Right cardiac atrium (tissue), 5 donors: ENCODE measurements at places on chromosomes 11 and 22. TPM values are rescaled to one million over a fixed set of nuclear protein-coding genes. Genes with fewer than 3 reads are reported as not detected.

GRCh38 chr11:73578592-73579185, 19.2 kb downstream of the FAM168A start:
- no peak for DNase-seq

- no peak for DNase-seq
These were observed 17.6 kb downstream of the OTOG start for GRCh38 chr11:17564687-17565042.

Gene TCN1
- not detected for total RNA-seq

GRCh38 chr22:31244046-31244942, 32.2 kb downstream of the LIMK2 start:
- no peak for DNase-seq

DNA sequence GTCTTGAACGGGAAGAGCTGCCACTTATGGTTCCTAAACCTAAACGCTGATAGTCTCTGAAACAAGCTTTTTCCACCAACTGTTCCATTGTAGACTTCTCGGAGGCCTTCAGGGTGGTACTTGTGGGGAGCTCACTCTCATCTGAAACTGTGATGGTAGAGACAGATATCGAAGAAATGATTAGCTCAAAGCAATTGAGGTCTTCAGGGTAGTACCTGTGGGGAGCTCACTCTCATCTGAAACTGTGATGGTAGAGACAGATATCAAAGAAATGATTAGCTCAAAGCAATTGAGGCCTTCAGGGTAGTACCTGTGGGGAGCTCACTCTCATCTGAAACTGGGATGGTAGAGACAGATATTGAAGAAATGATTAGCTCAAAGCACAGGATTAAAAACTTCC, 175.7 kb downstream of the SWAP70 start:
- DNase-seq = no peak

DNA sequence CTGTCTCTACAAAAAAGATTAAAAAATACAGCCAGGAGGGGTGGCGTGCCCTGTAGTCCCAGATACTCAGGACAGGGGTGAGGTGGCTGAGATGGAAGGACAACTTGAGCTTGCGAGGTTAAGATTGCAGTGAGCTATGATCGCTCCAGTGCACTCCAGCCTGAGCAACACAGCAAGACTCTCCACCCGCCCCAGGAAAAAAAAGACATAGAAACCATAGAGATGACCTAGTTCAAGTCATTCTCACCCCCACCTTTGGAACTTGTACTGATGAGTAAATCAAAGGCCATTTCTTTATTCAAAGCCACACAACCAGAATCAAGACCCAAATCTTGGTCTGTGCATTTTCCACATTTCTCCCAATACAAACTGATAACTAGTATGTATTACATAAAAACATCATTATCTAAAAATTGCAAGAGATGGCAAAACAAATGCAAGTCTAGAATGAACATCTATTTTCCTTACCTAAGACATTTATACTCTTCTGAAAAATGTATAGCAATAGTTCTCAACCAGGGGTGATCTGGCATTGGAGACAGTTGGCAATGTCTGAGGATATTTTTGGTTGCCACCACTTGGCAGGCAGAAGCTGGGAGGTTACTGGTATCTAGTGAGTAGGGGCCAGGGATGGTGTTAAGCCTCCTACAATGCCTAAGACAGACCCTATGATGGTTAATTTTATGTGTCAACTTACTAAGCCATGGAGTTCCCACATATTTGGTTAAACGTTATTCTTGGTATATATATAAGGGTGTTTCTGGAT, 34.6 kb downstream of the LGR4 start:
- no peak for DNase-seq

Gene GNG3
- total RNA-seq = not detected

Gene MB
- total RNA-seq = 7,621 TPM

Gene LRRC55
- 0.08 TPM for total RNA-seq

DNA sequence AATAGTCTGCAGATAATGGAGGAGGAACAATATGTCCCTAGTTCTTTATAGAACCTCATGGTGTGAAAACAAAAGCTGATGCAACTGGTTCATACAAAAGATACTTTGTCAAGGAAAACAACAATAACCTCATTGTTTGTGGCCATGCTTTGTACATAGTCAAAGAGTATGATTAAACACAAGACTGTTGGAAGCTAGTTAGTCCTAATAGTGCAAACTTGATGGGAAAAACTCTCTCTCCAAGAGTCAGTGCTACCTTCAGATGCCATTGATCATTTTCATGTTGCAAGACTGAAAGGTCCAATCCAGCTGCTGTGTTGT, 20.1 kb upstream of the PLAAT2 start:
- DNase-seq = no peak

- DNase-seq = no peak
These were observed 655.6 kb upstream of the CNTN5 start for GRCh38 chr11:98365190-98365589.

DNA sequence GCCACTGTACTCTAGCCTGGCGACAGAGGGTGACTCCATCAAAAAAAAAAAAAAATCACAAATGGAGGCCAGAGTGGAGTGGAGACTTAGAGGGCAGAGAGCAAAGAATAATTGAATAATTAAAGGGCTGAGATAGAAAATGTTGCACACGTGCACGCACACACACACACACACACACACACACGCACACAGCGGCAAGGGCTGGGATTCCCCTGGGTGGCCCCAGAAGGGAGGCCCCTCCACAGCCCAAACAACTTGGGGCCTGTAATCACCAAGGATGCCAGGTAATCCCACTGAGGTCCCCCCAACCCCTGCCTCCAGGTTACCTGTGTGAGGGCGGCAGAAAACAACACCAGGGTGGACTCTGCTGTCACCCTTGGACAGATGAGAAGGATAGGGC, 12.0 kb upstream of the DGKZ start:
- no peak for DNase-seq

DNA sequence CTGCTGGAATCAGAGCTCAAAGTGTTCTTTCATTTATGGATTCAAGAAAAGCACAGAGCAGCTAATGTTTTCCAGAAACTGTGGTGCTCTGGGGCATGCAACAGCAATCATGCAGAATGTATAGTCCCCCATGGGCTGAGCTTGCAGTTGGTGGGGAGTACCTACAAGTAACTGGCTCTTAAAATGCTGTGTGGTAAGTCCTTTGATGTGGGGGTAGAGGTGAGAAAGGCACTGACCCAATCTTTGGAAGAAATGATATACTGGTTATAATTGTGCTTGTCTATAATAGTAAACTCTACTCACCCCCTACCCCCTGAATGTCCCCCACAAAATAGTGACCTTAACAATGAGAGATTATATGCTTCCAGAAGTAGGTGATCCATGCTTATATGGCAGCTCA, 29.1 kb upstream of the CD44 start:
- DNase-seq = no peak

GRCh38 chr11:69814902-69815301, 4.3 kb downstream of the FGF3 start:
- no peak for DNase-seq

DNA sequence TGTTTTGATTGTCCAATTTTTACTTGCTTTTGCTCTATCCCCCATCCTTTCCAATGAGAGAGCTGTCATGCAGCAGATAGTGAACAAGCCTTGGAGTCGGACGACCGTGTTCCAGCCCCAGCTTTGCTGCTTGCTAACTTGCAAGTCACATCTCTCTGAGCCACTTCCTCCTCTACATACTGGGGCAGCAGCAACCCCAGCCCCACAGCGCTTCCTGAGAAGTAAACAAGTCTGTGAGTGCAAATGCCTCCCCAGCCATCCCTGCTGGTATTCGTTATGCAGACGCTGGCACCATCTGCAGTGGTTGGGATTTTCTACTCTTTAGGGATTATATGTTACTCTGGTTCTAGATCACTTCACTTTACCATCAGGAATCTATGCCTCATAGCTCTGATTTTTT, 35.0 kb downstream of the TPBGL start:
- peak; percentile 77 for DNase-seq

DNA sequence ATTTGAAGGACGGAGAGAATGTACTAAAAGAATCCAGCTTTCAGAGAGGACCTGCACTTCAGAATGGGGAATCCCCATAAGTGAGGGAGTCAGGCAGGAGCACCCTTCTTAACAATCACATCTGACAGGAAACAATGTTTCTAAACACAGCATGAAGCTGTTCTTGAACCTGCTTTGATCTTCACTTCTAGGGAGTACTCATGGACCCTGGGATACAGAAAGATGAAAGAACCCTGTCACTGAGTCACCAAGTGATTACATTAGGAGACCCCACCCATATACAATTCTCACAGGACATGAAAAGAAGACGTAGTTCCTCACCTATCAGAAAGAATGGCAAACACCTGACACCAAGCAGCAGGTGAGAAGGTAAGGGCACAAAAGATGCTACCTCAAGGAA, 296.9 kb upstream of the ZC3H12C start:
- no peak for DNase-seq

GRCh38 chr11:116312570-116313391, 460.0 kb downstream of the BUD13 start:
- DNase-seq = peak; percentile 94

DNA sequence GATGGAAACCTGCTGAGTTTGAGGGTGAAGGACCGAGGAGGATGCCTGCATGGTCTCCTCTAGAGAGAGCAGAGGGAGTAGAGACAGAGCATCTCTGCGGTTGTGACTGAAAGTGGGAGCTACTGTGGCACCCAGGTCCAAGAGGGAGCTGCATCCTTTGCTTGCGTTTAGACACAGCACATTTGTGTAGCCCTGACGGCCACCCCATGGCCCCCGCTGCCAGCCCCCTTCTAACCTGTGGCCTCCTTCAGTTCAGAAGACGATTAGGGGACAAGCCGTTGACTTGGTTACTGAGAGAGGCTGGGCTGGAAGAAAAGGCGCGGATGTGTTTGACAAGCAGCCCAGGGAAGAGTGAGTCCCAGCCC, 690.9 kb downstream of the BRD1 start:
- DNase-seq = no peak

Gene RBX1
- total RNA-seq = 52.6 TPM

Gene POU2AF1
- not detected for total RNA-seq

DNA sequence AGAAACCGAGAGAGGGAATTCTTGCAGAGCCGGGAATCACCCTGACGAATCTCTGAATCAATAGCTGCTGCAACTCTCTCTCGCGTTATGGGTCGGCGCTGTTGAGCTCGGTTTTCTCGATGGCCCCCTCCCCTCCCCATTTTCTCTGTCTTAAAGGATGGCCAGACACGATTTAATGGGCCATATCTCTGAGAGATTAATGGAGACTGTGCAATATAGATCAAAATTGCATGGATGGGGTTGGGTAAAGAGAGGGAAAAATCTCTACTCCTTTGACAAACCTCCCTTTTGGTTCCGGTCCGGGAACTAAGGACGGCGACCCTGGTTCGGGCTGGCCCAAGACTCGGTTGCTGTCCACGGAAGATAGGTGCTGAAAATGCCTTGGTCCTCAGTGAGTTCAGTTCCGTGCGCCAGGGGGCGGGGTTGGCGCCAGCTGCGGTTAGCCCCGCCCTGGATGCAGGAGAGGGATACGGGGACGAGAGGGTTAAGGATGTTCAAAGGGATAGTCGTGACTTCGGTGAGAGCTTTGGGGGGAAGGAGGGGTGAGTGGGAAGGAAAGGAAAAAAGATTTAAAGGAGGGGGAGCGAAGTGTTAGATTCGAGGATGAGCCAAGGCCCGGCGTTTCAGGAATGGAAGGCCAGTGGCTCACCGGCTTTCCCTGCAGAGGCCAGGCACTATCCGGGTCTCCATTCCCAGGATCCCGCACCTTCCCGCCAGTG, 103.6 kb upstream of the HSD17B12 start:
- DNase-seq = peak; percentile 73

- DNase-seq = no peak
These were observed 162.0 kb downstream of the DSCAML1 start for GRCh38 chr11:117634756-117635603.

DNA sequence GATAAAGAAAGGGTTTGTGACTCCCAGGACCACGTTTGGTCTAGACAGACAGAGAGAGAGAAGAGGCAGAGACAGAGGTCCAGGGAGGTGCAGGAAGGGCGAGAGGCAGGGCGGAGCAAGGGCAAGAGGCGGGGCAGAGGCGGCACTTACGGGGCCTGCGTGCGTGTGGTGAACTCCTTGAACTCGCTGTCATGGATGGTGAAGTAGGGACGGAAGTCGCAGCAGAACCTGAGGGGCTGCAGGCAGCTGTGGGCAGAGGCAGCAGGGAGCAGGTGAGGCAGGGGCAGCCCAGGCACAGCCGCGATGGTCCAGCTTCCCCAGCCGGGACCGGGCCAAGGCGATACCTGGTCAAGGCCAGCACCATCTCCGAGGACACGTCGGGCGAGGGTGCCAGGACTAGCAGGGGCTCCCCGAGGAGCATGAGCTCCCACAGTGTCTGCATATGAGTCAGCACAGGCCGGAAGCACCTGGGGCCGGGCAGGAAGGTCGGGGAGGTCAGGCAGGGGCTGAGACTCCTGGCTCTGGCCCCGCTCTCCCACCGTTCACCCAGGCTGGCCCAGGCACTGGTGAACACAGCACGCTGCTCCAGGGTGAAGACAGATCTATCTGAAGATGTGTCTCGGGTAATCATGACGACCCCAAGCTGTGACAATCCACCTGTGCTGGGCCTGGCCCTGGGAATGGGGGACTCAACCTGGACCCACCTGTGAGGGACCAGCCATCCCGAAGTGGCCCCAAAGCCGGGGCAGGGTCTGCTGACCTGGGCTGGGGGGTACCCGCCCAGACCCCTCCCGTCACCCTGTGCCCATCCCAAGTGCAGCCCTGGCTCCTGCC, 7.2 kb upstream of the PLXNB2 start:
- no peak for DNase-seq

- DNase-seq = no peak
These were observed 118.3 kb upstream of the LMO1 start for GRCh38 chr11:8381871-8382396.

Gene CHADL
- 19.4 TPM for total RNA-seq

Gene ABCC8
- 2.8 TPM for total RNA-seq

DNA sequence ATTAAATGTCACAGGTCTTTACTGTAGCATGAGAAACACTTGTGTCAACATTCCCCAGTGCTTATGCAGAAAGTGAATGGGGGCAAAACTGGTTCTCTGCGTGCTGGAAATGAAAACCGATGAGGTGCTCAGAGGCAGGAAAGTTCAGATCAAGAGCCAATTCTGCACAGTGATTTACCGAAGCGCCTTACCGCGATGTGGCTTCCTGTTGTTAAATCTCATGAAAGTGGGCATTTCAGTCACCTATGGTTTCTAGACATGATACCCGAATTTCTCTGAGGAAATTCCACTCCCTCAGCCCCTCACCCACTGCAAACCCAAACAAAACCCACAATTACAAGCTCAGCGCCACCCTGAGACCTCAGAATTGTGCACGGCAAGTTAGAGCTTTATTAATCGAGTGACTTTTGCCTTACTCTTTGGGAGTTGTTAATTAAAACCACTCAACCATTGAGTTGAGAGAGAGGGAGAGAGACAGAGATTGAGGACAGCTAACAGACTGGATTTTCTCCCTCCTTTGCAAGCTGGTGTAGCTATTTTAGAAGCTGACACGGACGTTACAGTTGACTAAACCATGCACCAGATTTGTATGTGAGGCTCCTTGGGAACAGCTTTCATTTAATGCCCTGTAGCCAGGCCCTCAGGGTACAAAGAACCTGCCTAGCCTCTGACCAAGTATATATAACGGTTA, 196.4 kb downstream of the DBX1 start:
- DNase-seq = no peak
